ENCODE measurements at places on chromosomes 1 and 21.

- no peak for DNase-seq
Measured at GRCh38 chr1:209076688-209077087, 506.8 kb upstream of the CAMK1G start.

- no peak for DNase-seq
Measured at GRCh38 chr1:168513656-168514404, 30.0 kb downstream of the XCL2 start.

GRCh38 chr1:31241321-31241720 lies 1.6 kb upstream of the NKAIN1 start:
- no peak for DNase-seq

DNA sequence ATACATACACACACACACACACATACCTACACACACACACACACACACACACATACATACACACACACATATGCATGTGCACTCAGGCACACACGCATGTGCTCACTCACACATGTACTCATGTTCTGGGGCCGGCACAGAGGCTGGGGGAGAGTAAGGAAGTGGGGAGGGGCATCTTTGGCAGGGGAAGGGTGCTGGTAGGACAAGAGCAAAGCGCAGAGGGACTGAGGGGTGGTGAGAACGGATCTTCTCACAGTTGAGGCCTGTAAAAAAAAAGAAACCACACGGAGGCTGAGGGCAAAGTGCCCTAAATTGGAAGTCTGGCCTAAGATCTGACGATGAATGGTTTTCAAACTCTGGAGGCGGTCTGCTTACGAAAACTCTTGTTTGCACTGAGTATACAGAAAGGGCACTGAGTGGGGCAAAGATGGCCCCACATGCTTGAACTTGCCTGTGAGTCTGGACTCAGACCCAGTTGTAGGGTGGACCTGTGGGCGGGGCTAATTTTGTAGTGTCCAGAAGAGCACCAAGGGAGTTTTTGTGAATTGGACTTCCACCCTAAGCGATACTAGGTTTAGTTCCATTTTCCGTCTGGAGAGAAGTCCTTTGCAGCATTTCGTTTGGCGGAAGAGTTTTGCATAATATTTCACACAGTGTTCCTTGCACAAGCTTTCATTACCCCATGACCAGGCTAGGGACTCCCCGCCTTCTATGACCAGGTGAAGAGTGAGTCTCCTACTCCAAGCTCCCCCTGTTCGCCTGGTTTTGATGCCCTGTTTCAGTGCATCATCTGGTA lies 79.3 kb upstream of the LYST start:
- DNase-seq = no peak

DNA sequence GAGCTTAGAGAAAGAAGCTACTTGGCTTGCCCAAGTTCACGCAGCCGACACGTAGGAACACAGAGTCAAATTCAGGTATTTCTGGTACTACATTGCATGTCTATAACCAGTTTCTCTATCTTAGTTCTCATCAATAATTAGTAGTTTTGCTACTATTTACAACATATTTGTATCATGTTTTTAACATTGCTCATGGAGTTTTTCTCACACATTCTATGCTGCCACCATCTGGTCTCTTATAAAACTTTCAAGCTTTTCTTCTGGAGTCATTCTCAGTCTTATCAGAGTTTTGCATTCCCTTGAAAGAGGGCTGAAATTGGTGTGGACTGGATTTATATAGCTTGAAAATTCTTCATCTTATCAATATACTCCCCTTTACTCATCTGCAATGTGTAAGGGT lies 118.8 kb upstream of the PALMD start:
- DNase-seq = no peak

DNA sequence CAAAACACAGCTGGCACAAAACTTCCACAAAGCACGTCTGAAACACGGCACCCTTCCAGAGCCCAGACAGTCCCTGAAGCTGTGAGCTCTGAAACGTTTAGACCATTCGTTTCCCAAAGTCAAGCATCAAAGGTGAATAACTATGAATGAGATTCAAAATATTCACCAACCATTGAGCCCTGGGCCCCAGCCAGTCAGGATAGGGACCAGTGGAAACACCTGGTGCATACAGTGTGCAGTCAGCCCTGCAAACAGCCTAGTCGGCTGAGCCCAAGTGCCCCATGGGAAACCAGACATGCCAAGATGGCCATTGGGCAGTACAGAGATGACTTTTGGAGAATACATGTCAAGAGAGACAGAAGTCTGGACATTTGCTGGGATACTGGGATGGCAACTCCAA lies 90.4 kb upstream of the EDN2 start:
- no peak for DNase-seq

DNA sequence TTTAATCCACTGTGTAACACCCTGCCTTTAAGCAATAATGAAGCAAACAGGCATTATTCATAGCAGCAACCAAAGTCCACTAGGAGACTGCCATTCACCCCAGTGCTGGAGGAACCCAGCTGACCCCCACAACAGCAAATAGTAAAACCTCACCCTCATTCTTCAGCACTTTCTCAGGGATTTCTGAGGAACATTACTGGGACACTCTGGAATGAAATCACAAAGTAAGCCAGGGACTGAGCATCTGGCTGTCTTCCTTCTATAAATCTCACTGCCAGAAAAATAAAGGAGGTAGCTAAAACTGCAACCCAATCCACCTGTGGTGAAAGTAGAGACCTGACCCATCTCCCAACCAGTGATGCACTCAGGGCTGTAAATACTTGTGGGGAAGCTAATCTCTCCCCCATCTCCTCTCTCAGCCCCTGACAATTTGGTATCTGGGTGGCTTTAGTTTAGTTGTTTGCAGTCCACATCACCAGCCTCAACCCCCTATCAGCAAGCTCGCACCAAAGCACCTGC lies 47.1 kb downstream of the COL6A1 start:
- DNase-seq = no peak
